A172 (cell line): ENCODE measurements at places on chromosomes 13 and 19. TPM values are rescaled to one million over a fixed set of nuclear protein-coding genes. Genes with fewer than 3 reads are reported as not detected.

Gene ZNF878
- total RNA-seq = 0.38 TPM in 1 of 2 replicates, not detected in the other

GRCh38 chr19:3986260-3987041, 1.2 kb upstream of the EEF2 start:
- DNase-seq = peak; percentile 78

DNA sequence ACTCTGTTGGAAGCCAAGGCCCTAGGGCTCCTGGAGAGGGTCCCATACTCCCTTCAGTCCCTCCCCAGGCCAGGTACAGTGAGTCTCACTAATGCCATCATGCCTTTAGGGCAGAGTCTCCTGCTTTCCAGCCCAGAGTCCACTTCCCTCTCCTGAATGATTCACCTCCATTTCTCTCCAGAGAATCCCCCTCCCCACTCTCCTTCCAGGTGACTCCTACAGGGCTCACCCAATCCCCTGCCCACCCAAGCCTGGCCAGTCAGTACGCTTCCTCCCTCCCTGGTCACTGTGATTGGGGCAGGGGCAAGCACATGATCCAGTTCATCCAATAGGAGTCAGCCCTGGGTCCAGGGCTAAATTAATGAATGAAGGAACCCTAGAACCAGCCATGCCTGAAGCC, 35.0 kb upstream of the PNMA8B start:
- DNase-seq = no peak

DNA sequence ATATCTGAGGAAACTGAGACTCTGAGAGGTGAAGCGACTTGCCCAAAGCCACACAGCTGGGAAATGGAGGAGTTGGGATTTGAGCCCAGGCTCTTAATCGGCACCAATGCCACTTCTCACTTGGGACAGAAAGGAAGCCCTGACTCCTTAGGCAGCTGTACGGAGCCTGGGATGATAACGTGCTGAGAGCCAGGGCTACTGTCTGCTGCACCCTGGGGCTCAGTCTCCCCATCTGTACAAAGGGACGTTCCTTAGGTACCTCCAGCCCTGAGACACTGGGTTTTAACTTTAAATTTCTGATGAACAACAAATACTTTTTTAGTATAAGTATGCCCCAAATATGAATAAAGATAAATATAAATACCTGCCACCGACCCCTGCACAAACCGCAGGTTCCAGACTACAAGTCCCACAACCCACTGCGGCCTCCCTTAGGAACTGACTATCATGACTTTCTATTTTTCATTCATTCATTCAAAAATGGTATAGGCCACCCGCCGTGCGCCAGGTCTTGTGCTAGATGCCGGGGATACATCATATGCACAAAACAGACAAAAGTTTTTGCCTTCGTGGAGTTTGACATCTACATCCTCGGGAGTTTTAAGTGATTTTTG, 776 bp upstream of the NCLN start:
- peak; percentile 19 for DNase-seq

DNA sequence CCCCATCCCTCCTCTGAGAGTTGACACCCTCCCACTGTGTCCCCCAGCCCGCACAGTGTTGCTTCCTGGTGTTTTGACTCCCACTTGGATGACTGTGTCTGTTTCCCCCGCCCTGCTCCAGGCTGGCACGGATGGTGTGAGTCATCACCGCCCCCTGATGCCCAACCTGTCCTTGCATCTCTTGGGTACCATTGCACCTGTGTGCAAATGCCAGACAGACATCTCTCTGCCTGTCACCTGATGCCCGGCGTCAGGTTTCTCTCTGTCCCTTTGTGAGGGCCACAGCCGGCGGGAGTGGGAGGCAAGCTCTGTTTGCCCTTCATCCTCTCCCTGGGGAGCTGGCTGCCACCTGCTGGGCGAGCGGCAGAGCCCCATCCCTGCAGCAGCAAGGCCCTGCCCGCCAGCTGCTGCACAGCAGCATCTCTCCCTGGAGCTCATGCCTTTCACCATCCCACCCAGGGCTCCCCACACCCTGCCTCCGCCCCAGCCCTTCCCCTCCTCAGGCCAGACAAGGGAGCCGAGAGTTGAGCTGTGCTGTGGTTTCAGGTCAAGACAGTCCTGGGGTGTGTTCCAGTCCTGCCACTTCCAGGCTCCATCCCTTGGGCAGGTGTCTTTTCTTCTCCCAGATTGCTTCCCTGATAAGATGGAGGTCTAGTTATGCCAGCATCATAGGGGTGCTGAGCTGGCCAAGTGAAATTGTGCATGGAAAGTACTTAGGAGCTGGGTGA, 29.7 kb downstream of the NKPD1 start:
- peak; percentile 21 for DNase-seq

DNA sequence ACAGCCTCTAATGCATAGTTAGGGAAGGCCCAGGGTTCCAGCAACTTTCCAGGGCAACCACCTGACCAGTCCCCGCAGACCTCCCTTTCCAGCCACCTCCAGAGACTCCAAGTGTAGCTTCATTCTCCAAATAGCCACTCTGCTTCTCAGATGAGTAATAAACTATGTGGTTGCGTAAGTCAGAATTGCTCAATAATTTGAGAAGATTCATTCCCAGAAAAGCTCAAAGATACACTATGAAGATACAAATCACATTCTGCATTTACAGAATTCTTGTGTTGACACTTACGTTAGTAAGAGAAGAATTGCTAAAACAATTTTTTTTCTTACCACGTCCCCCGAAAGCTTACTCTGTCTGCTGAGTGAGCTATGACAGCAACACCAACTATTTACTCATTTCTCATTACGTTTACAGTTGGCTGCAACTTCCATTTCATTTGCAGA, 8.2 kb upstream of the LATS2 start:
- DNase-seq = peak; percentile 86

GRCh38 chr19:28148554-28148953, 1064.4 kb downstream of the UQCRFS1 start:
- no peak for DNase-seq
